Cerebellar nuclear complex (tissue), 1 donor: ENCODE measurements at places on chromosomes 16 and 17.

DNA sequence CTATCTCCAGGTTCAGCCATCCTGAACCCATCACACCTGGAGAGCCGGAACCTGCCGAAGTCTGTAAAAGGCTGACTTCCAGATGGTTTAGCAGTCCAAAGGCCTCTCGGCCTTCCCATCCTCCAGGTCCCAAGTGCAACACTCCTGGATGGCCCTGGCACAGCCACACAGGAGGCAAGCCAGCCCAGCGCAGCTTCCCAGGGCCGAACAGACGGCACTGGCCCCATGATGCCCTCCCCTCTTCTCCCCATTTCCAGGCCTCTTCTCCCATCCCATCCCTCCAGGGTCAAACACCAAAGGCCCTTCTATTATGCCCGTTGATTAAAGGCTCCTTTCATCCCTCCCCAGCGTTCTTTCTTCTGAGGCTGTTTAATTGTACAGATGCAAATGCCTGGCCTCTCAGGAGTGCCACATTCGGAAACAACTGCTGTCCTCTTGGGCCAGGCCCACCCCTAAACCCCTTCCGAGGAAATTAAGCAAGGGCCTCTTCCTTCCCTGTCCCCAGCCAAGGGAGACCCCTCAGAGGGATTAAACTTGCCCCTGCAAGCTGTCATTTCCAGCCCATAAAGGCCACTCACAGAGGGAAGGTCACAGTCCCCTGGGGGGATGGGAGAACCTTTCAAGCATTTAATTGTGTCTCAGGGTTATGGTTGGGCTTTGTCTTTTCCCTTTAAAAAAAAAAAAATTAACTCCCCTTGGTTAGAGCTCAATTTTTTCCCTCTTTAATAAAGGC, 30.8 kb downstream of the AXIN2 start:
- no peak for DNase-seq

- DNase-seq = no peak
Measured at GRCh38 chr16:56115817-56116576, 75.3 kb upstream of the GNAO1 start.

DNA sequence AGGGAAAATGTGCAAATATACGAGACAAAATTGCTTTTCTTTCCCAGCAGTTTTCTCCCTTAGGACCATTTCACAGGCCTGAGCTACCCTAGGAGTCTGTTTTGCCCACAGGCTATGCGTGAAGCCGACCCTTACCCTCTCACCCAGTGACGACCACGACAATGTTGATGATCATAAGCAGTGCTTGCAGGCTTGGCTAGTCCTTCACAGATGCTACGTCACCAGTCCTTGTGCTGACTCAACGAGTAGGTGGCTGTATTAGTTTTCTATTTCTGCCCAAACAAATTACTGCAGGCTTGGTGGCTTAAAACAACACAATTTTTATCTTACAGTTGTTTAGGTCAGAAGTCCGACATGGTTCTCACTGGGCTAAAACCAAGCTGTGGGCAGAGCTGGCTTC, 574.6 kb upstream of the HSBP1 start:
- DNase-seq = no peak

- DNase-seq = no peak
Measured at GRCh38 chr16:64864232-64864809, 257.5 kb downstream of the CDH11 start.

GRCh38 chr17:45688820-45689219, 95.3 kb upstream of the CRHR1 start:
- DNase-seq = peak; percentile 17

GRCh38 chr17:50056217-50056960, 479 bp downstream of the ITGA3 start:
- DNase-seq = no peak

GRCh38 chr17:16877099-16877498, 94.8 kb downstream of the TNFRSF13B start:
- no peak for DNase-seq

DNA sequence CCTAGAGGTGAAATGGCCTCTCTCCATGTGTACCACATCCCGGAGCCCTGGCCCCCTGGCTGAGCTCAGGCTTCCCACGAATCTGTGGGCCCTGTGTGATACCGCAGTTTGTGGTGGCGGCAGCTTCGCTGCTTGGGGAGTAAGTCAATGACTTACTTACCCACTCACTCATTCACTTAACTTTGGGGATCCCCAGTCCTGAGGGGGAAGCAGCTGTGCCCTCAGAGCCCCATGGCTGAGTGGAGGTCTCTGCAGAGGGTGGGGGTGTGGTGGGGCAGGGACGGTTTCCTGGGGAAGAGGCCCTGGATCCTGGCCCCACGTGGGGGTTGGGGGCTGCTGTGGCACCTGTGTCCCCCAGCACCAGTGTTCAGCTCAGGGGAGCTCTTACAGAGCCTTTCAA, 13.2 kb downstream of the KCNJ12 start:
- no peak for DNase-seq

- no peak for DNase-seq
Measured at GRCh38 chr16:17964196-17964595, 372.3 kb downstream of the NPIPA8 start.
